ENCODE measurements at places on chromosomes 7 and 10. TPM values are rescaled to one million over a fixed set of nuclear protein-coding genes. Genes with fewer than 3 reads are reported as not detected.

The PNLIPRP2 gene
- total RNA-seq: 10.3 TPM

GRCh38 chr7:6248581-6248980 lies 23.8 kb downstream of the CYTH3 start:
- DNase-seq: no peak

GRCh38 chr10:14656052-14656730 lies 118.5 kb downstream of the FAM107B start:
- DNase-seq: no peak

The NUTM2B gene
- total RNA-seq: 1.3 TPM

The BAZ1B gene
- total RNA-seq: 42.6 TPM

GRCh38 chr7:72182036-72182435 lies 230.1 kb downstream of the CALN1 start:
- DNase-seq: no peak

The KIAA1217 gene
- total RNA-seq: 78.4 TPM

DNA sequence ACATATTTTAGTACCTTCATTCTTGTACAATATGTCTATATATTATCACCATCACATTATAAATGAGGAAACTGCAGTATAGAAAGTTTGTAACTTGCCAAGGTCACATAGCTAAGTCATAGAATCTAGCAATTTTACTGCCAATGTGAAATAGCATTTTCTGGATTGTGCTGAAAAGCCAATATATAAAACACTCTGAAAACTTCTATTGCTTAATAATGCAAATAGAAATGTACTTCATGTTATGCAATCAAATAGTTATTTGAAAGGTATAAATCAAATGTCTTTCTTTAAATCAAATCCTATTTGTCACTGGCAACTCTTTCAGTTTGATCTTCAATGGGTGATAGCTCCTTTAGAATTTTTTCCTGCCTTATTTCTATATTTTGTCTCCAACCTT lies 129.5 kb downstream of the TMEM26 start:
- no peak for DNase-seq

The ADIRF gene
- total RNA-seq: 147 TPM

The PRKCQ gene
- 0.89 TPM for total RNA-seq

- DNase-seq: no peak
Observed at GRCh38 chr7:14999331-14999730, 96.8 kb upstream of the DGKB start.

The SPDYE5 gene
- total RNA-seq: not detected

The NCF1 gene
- total RNA-seq: 4.4 TPM

- no peak for DNase-seq
Observed at GRCh38 chr7:117004899-117005298, 51.6 kb downstream of the ST7 start.

GRCh38 chr7:54879776-54880175 lies 120.8 kb upstream of the SEC61G start:
- DNase-seq: no peak

GRCh38 chr10:114715171-114715670 lies 57.1 kb upstream of the ABLIM1 start:
- DNase-seq: no peak

DNA sequence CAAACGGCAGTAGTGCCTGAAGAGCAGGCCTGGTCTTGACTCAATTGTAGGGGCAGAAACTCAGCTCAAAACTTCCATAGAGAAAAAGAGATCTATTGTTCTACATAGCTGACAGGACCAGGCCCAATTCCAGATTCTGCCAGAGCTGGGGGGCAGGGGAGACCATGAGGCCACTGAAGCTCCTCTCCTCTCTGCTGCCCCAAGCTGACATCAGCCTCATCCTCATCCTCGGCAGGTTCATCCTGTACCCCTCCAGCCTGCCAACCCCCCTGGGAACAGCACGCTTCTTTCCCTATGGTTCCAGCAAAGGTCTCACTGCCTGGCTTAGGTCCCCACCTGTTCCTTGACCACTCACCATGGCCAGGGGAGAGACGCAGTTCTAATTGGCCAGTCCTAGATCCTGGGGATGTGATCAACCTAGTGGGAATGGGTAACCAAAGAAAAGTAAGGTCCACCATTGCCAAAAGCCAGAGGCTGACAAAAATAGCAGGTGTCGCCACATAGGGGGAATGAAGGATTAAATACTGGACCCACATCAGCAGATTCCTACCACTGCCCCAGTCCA lies 42.9 kb downstream of the CCDC3 start:
- DNase-seq: no peak

The ZPBP gene
- total RNA-seq: not detected

The CFAP58 gene
- 0.20 TPM for total RNA-seq

GRCh38 chr7:1662101-1662500 lies 8.0 kb upstream of the ELFN1 start:
- DNase-seq: no peak

GRCh38 chr7:148306759-148307158 lies 283.8 kb upstream of the C7orf33 start:
- no peak for DNase-seq

GRCh38 chr7:30923009-30923773 lies 11.5 kb downstream of the AQP1 start:
- DNase-seq: no peak

- no peak for DNase-seq
Observed at GRCh38 chr10:129601737-129602136, 134.7 kb downstream of the MGMT start.

- DNase-seq: no peak
Observed at GRCh38 chr10:51382181-51382580, 307.9 kb downstream of the PRKG1 start.

DNA sequence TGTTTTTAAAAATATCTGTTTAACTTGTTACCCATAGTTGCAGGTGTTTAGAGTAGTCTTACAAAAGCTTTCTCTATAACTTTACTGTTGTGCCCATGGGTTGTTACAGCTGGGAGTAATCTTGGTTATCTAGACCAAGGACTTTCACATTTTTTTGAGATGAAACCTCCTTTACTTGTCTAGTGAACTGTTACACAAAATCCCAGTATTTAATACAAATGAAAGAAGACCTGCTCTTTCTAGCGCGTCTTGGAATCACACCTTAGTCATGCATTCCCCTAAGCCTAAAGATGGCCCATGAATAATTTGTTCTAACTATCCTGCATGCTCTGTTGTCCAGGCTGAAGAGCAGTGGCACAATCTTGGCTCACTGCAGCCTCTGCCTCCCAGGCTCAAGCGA lies 38.0 kb downstream of the CSGALNACT2 start:
- no peak for DNase-seq

GRCh38 chr7:21367081-21367480 lies 60.8 kb upstream of the SP4 start:
- no peak for DNase-seq

DNA sequence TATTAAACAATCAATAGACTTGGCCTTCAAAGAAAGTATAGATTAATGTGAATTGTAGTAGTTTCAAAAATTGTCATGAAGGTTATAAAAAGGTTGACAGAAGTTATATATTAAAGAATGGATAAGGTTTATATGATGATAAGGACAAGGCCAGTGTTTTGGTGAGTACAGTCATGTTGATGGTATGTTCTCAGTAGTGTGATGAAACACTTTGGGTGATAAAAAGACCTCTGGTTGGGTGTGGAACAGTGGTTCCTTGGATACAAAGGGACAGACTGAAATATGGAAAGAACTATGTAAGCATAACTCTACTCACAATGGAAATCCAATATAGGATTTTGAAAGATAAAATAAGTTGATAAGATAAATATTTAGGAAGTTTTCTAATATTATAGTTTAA lies 866.3 kb downstream of the ANKRD7 start:
- no peak for DNase-seq

- no peak for DNase-seq
Observed at GRCh38 chr7:36575832-36576231, 148.5 kb downstream of the AOAH start.

DNA sequence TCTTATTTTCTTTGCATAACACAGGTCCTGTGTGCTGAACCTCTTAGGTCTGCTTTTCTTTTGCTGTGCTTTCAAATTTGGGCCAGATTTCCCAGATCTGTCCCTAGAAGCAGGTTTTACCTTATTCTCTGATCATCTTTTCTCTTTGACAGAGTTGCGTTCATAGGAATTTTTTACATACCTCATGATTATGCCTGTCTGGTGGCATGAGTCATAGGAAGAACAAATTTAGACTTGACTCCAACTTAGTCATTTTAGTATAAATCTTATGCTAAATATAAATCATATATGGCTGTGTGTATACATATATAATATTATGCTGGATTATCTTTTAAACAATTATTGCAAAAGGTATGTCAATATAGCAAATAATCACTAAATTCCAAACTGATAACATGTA lies 1038.9 kb downstream of the GRM8 start:
- DNase-seq: no peak

The CYP3A7 gene
- total RNA-seq: 0.34 TPM

The TET1 gene
- total RNA-seq: 0.64 TPM

- DNase-seq: no peak
Observed at GRCh38 chr7:85474234-85474633, 287.4 kb upstream of the SEMA3D start.

GRCh38 chr10:79127151-79127961 lies 58.6 kb downstream of the ZMIZ1 start:
- peak; percentile 51 for DNase-seq

DNA sequence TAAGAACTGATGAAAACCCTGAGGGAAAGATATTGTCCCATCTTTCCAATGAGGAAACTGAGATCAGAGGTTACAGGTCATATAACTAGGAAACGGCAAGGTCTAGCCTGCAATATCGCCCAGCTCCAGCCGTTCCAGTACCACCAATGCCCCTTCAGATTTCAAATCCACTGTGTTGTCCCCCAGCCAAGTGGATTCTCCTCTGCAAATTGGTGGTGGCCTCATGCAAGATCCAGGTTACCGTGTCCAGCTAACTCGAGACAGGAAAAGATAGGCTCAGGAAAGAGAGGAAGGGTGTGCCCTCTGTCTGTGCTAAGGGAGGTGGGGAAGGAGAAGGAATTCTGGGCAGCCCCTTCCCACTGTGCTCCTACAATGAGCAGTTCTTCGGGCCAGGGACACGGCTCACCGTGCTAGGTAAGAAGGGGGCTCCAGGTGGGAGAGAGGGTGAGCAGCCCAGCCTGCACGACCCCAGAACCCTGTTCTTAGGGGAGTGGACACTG lies 25.3 kb downstream of the PRSS2 start:
- no peak for DNase-seq

GRCh38 chr10:8400892-8401291 lies 346.4 kb downstream of the GATA3 start:
- no peak for DNase-seq

- DNase-seq: no peak
Observed at GRCh38 chr7:73515178-73515577, 6.9 kb downstream of the BAZ1B start.

Measured in left colon (tissue), 2 donors.